ENCODE measurements at places on chromosomes 4 and X.
A peak's percentile ranks its signal among the peaks of the same experiment; 100 is the strongest.

DNA sequence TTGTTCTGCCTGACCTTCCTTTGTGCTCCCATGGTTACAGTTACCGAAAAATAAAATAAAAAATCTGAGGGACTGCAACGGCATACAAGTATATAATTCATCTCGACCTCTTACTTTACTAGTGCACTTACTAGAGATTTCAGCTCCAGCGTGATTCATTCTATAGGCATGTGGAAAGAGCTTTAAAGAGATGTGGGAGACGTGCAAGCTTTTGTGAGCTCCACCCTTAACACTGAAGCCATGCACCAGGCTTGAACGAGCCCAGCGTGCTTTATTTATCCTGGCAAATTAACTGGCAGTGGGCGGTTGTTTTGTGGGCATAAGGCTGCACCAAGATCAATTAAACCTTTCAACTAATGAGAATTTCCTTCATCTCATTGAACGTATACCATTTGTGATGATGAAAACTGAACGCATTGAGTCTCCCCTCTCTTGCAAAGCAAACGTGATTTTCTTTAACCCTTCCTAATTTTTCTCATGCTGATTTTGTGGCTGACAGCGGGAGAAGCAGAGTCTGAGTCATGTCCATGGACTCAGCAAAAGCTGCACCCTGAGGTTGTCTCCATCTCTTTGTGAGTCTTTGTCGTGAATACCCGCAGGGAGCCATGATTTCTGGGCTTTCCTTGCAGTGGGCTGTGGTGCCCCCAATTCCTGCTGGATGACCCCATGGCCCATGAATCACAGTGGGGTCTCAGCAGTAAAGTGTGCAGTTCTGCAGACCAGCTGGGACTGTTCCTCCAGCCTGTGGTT is 60.1 kb downstream of the MXRA5 start:
- no peak for DNase-seq

GRCh38 chr4:8115203-8115520 is 43.5 kb downstream of the ABLIM2 start:
- DNase-seq = no peak

GRCh38 chr4:184039963-184040383 is 134.9 kb downstream of the STOX2 start:
- DNase-seq = peak; percentile 43

DNA sequence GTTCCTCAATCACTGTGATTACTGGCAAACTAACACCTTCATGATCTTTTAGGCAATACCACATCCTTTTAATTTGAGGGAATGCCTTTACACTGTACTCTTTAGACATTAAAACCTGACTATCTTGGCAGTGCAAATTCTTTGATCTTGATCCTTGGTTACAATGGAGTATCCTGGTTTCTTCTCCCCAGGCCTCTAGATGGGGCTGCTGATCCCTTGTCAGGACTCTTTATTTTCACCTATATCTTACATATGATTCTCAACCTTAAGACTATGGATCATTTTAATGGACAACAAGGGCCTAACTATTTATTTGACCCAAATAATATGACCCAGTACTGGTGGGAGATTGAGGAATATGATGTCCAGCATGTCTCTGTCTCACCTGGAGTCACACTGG is 1005.5 kb upstream of the INTU start:
- no peak for DNase-seq

- no peak for DNase-seq
These were observed 1085.3 kb upstream of the PCDH10 start for GRCh38 chr4:132063829-132064228.

DNA sequence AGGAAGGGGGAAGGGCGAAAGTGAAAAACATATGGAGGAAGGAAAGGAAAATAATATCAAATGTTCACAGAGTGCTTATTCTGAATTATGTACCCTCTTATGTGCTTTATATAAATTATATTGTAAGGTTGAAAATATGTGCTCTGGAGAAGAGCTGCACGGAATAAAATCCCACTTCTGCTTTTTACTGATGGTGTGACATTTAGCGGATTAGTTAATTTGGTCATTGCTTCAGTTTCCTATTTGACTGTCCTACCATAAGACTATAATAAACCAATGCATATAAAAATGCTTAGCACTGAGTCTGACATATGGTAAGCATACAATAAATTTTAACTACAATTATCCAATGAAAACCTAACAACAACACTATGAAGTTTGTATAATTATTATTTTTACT is 86.2 kb downstream of the NPFFR2 start:
- DNase-seq = no peak

GRCh38 chrX:97290199-97290598 is 406.5 kb downstream of the RPA4 start:
- no peak for DNase-seq

DNA sequence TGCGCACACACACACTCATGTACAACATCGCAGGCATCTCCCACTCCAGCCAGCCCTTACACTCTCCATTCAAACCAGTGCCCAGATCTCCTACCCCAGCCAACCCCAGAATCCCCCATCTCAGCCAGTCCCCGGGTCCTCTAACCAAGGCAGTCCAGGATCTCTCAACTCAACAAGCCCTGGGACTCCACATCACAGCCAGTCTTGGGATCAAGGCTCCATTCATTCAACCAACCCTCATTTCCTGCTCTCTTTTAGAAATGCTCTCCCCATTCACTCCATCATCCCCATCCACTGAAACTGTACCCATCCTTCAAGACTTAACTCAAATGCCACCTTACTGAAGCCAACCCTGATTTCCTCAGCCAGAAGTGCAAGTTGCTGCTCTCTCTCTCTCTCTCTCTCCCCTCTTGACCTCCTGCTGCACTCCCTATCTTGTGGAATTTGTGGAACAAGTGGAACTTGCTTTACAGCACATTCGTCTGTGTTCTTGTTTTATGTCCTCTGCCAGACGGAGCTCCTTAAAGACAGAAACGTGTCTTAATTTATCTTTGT is 40.6 kb upstream of the IQSEC2 start:
- no peak for DNase-seq

DNA sequence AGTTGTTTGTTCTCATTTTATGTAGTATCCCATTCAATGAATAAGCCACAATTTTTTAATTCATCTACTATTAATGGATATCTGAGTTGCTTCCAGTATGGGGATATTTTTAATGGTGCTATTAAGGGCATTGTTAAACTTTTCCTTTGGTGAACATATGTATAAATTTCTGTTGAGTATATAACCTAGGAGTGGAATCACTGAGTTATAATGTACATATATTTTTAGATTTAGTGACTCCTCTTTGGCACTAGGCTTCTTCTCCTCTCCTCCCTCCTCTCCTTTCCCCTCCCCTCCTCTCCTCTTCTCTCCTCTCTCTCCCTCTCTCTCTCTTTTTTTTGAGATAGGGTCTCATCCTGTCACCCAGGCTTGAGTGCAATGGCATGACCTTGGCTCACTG is 26.4 kb downstream of the RBM47 start:
- no peak for DNase-seq

DNA sequence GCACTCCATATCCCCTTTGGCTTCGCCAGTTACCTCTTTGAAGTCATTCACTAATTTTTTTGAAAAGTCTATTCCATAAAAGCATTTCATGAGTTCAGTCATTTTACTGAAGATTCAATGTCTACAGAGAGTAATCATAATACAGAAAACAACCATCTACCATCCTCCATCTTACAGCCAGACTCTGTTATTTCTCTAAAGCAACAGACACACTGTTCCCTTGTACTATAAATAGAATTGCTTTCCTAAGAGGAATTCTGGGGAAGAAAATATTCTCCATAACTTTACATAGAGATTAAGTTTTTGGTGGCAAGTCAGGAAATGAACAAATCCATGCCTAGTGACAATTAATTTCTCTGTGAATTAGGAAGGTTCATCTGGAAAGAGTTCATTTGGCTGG is 37.0 kb downstream of the XK start:
- DNase-seq = no peak

GRCh38 chr4:127783026-127783769 is 1.1 kb downstream of the HSPA4L start:
- DNase-seq = peak; percentile 70

GRCh38 chr4:99473131-99473530 is 37.7 kb upstream of the C4orf17 start:
- no peak for DNase-seq

- no peak for DNase-seq
These were observed 79.2 kb downstream of the F11 start for GRCh38 chr4:186345184-186345583.

GRCh38 chrX:15998350-15998749 is 125.0 kb upstream of the GRPR start:
- no peak for DNase-seq

GRCh38 chr4:24056289-24056688 is 166.4 kb upstream of the PPARGC1A start:
- DNase-seq = no peak

GRCh38 chrX:151397741-151398070 is 700 bp downstream of the VMA21 start:
- no peak for DNase-seq

DNA sequence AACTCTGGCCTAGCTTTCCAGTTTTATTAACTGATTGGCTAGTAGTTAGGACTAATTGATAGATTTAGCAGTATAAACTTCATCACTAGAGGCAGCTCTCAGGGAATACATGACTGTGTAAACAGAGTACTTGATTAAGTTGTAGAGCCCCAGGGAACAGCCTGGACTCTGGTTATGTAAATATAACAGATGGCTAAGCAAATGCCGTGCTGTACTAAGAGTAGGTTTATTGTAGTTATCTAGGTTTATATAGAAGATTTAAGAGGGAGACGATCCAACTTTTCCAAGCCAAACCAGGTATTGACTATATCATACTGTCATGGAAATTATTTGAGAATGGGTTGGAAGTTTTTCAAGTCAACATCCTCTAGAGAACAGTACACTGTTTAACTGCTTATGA is 463.4 kb upstream of the GRID2 start:
- no peak for DNase-seq

DNA sequence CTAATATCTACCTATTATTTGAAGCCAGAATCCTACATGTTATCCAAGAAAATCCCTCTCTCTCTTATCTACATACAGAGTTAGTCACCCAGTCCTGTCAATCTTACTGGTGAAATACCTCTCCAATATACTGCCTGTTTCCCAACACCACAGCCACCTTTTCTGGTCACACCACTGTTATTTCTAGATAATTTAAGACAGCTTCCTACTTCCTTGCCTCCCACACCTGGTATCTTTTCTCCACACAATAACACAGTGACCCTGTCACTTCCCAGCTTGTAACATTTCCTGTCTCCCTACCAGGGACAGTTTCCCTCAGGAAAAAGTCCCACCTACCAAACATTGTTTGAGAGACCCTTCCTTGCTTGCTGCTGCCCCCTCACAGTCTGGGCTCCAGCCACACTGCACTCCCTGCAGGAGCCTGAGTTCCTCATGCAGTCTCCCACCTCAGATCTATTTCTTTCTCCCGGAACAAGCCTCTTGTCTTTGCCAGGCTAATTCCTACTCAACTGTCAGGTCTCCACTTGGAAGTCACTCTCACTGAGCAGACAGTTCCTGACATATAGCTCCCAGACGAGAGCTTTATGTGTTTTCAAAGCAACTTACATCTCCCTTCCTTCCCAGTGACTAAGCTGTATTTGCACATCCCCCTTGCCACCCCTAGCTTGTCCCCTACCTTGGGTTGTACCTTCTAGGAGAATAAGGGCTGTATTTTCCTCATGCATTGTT is 73.6 kb upstream of the QRFPR start:
- no peak for DNase-seq

DNA sequence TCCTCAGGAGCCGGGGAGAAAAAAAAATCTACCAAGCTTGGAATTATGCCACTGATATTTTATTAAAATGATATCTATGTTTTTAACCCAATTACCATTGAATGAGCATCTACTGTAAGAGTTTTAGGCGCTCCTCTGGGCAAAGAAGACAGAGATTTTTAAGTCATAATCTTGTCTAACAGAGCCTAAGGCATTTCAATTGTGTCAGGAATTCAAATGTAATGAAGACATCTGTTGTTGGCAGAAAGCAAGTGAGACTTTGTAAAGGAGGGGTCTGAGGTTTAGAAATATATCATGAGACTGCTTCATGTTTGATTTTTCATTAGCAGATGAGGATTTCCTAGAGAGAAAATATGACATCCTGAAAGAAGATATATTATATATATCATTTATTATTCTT is 1158.1 kb downstream of the FSTL5 start:
- no peak for DNase-seq

- DNase-seq = no peak
These were observed 91.7 kb downstream of the FRMPD4 start for GRCh38 chrX:12229986-12230385.

DNA sequence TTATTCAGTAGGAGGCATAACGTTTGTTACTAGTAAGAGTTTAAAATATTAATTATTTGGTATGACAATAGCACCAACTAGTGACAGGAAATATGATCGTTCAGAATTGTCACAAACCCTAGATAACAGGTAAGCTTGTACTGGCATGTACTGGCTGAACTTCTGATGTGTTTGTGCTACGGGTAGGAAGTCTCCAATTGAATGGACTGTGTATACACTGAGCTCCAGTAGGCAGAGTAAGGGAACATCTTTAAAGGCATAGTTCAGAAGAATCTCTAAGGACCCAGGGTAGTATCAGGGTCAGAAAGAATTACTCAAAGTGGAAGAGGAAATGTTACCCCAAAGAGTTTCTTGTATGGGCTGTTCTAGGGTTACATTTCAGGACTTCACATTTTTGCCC is 230.4 kb downstream of the EDA2R start:
- no peak for DNase-seq

GRCh38 chr4:173666-174314 is 49.5 kb downstream of the ZNF718 start:
- DNase-seq = no peak

DNA sequence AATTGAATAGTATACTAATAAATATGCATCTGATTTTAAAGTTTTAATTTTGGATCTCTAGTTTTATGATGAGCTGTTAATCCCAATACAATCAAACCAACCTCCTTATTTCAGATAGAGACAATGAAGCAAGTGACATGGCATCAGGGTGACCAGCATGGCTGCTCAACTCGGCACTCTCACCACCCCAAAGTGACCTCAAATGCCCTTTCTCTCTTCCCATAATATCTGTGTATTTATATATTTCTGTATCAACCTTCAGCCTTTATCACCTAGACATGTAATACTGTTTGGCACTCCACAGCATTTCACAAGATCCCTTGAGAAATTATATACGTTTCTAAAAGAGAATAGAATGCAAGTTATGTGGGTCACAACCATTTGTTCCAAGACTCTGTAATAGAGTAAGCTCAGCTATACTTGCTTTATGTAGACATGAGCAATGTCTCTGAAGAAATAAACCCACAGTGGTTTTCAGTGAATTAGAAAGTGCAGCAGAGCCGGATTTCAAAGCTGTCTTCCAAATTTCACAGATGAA is 1623.2 kb upstream of the PABPC4L start:
- DNase-seq = no peak

DNA sequence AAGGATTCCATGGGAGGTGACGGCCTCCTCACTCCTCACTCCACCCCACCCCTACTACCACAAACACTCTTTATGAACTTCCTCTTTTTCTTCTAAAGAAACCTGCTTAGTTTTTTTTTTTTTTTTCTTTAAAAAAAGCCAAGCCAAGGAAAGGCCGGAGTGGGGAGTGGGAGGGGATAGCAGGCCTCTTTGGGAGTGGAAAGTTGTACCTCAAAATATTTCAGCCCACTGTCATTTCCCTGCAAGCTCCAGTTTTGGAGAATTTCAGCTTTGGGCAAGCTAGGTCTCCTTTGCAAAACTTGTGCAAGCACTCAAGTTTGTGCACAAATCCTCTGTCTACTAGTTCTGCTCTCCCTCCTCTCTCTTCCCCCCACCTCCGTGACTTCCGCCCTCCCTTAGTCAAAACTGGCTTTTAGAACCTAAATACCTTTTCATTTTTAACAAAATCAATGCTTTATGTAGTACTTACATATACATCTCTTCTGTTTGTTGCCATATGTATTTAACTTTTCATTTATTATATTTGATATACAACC is 512 bp upstream of the ANTXR2 start:
- no peak for DNase-seq

- peak; percentile 64 for DNase-seq
These were observed 57.5 kb upstream of the SORCS2 start for GRCh38 chr4:7134737-7135388.

Data from left ventricle myocardium superior (tissue), 1 donor.